ENCODE measurements at places on chromosomes 1 and 21.

GRCh38 chr1:205491794-205492193 lies 12.7 kb upstream of the CDK18 start:
- no peak for DNase-seq

- DNase-seq, result no peak
These were observed 21.9 kb upstream of the IVNS1ABP start for GRCh38 chr1:185338719-185339622.

DNA sequence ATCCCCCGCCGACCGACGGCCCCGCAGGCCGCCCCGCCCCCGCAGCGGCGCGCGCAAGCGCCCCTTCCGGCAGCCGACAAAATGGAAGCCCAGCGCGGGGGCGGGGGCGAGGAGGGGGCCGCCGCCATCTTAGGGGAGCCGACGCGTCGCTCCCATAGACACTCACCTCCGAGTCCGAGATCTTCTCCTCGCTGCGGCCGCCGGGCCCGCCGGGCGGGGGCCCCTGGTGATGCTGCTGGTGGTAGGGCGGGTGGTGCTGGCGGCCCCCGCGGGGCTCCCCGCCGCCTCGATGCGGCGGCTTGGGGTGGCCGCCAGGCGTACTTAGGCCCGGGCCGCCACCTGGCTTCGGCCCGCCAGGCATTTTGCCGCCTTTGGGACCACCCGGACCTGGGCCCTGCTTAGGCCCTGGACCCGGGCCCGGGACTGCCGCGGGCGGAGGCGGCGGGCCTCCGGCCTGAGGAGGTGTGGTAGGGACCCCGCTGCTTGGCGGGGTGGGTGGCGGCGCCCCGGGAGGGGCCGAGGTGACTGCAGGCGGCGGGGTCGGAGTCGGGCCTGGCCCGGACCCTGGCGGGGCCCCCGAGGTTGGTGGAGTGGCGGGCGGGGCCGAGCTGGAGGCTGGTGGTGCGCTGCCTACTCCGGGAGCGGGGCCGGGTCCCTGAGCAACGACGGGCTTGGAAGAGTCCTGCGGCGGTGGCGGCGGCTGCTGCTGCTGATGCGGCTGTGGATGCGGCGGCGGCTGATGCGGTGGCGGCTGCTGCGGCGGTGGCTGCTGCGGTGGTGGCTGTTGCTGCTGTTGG lies 691 bp downstream of the SFPQ start:
- DNase-seq, result peak; percentile 90

DNA sequence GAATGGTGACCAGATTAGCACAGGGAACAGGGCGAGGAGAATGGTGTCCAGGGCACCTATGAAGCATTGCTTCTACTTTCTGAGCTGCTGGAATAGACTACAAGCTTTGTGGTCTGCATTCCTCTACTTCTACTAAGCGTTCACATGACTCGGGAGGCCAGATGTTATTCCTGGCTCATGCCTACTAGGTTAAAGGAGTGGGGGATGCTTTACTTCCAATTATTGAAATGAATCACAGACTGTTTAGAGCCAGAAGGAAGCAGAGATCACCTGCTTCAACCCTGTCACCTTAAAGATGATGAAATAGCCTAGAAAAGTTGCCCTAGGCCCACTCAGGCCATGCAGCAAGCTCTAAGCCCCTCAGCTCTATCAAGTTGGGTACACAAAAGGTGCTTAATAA lies 633.5 kb downstream of the KIF26B start:
- peak; percentile 5 for DNase-seq

- DNase-seq, result no peak
These were observed 112.4 kb downstream of the POU2F1 start for GRCh38 chr1:167333124-167333523.

GRCh38 chr1:14598498-14599182 lies at the start of gene KAZN:
Gene KAZN (plus strand): TSS chr1:14598685.
- DNase-seq, result peak; percentile 2

GRCh38 chr1:70718086-70718630 lies 307.1 kb downstream of the CTH start:
- DNase-seq, result no peak

DNA sequence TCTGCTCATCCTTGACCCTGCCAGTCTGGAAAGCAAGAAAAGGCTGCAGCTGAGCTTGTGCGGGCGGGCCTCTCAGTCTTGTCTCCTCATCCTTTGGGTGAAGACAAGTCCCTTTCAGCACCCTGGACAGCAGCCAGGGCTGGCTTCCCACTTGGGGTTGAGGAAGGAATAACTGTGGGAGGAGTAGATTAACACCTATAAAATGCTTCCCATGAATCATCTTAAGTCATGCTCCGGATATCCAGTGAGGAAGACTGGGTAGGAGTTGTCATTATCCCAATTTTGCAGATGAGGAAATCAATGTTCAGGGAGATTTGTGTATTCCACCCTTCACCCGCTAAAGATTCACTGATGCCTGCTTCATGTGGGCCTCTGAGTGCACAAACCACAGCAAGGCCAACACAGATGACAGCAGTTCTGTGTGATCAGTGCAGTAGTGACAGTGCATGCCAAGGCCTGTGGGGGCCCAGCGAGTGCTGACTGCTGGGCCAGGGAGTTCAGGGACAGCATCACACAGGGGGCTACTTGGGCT lies 20.1 kb upstream of the COL16A1 start:
- peak; percentile 73 for DNase-seq

GRCh38 chr1:206855859-206856258 lies 9.6 kb upstream of the IL20 start:
- DNase-seq, result no peak

DNA sequence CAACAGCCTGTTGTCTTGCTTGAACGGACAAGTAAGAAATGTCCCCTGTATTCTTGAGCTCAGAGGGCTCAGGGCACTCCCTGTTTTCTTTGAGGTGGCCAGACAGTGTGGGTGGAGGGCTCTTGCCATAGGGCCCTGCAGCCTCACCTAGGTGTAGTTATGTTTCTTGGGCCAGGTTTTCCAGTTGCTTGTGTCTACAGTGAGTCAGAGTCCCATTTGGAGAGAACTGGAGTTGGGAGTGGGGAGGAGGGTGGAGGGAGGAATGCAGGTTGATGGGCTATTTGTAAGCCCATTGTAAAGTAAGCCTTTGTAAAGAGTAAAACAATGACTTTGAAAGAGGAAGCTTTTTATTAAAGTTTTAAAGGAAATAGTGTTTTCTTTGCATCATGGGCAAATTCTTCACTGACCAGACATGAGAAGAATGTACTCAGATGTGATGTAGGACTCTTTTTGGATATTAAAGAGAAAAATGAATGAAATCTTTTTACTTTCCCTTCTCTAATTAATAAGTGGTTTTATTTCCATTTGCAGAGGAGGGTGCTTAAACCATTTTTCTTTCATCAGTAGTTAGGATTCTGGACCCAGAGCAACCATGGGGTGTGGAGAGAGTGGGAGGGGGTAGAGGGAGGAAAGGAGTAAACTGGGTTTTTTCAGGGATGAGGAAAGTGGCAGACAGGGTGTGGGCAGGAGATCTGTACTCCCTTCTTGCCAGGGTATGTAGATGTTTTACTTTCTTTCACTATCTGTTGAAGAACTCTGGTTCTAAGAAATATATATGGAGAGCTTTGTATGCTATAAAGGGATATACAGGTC lies 45.1 kb upstream of the MACF1 start:
- peak; percentile 63 for DNase-seq

- no peak for DNase-seq
These were observed 414.3 kb downstream of the SETD4 start for GRCh38 chr21:35645991-35646390.

- peak; percentile 69 for DNase-seq
These were observed 67.4 kb downstream of the ARHGEF10L start for GRCh38 chr1:17606826-17607440.

GRCh38 chr1:21926814-21927532 lies 10.1 kb downstream of the HSPG2 start:
- DNase-seq, result no peak

DNA sequence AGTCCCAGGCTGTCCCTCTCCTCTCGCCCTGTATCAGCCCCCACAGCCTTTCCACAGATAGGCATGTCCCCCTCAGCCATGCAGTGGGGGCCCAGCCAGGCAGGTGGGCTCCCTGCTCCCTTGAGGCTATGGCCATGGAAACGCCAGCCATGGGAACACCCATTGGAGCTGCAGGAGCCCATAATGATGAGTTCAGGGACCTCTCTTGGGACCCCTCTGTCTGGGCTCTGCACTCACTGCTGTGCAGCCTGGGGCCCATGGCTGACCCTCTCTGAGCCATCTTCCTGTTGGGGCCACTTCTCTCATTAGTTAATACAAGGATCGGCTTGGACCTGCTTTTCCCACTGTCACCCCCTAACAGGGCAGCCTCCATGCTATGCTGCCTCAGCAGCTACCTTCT lies 33.2 kb downstream of the WNT3A start:
- no peak for DNase-seq

GRCh38 chr1:160366731-160367515 lies at the start of gene NHLH1:
Gene NHLH1 (plus strand): TSS chr1:160367071. CDS start chr1:160370732, 3,661 bp downstream.
- no peak for DNase-seq

DNA sequence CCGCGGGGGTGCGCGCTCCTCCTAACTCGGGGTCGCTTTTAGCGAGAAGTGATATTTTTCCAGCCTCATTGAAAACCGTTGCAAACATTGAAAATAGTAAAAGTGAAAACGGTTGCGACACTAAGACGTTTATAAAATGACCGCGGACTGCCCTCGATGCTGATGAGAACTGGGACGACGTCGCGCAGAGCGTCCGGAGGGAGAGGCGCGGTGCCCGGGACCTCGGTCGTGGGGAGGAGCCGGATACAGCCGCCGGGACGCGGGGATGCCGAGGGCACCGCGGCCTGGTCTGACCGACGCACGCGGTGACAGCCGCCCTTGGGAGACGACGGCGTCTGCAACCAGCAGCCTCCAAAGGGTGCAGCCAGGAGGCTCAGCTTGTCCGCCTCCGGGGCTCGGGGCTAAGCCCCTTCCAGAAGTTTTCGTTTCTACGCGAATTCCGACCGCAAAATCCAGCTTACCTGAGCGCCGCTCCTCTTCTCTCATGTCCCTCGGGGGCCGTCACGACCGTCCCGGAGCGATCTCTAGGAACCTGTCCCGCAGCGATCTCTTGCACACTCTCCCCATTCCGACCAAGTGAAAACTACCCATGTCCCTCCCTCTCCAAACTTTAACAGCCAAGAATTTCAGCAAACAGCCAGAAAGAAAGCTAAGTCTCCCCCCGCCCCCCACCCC lies 144.4 kb upstream of the ETS2 start:
- peak; percentile 18 for DNase-seq

GRCh38 chr21:41825216-41825615 lies 53.9 kb downstream of the PRDM15 start:
- no peak for DNase-seq

- DNase-seq, result no peak
These were observed 40.8 kb upstream of the IGSF3 start for GRCh38 chr1:116708255-116708900.

GRCh38 chr1:194175251-194175650 lies 988.8 kb upstream of the B3GALT2 start:
- DNase-seq, result no peak

- peak; percentile 80 for DNase-seq
These were observed at the start of gene PLPP3 for GRCh38 chr1:56578963-56579875. Gene PLPP3 (minus strand): TSS chr1:56579563. CDS start chr1:56579016, 547 bp downstream.

DNA sequence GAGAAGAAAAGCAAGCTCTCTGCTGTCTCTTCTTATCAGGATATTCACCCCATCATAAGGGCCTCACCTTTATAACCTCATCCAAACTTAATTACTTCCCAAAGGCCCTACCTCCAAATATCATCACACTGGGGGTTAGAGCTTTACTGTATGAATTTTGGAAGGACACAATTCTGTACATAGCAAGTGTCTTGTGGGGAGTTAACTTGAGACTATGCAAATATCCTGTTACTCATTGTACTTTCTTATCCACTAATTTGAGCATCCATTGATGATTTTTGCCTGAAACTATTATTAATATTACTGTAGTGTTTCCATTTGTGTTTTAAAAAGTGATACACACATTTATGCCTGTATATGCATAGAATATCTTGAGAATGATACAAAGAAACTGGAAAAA lies 129.1 kb upstream of the IVNS1ABP start:
- DNase-seq, result no peak

DNA sequence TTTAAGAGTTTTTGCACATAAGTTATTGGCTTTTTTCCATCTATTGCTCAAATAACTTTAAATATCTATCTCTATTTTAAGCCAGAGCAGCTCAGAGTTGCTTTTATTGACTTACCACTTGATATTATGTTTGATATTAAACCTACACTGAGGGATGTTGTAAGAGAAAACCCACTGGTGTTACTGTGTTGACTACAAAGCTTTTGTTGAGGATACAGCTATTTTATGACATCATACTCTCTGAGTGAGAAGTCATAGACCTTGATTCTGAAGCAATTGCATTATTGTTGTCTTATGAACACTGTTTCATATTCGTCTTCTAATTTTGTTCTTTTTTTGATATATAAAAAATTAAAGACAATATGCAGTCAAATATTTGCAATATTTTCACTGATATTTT lies 560.4 kb downstream of the PTBP2 start:
- no peak for DNase-seq

GRCh38 chr1:35808450-35809113 lies 766 bp downstream of the AGO4 start:
- peak; percentile 20 for DNase-seq

Data from Calu3 (cell line).